ENCODE measurements at places on chromosomes 13 and 19.

- DNase-seq, result no peak
Measured at GRCh38 chr19:56750658-56751057, 79.1 kb upstream of the ZNF835 start.

DNA sequence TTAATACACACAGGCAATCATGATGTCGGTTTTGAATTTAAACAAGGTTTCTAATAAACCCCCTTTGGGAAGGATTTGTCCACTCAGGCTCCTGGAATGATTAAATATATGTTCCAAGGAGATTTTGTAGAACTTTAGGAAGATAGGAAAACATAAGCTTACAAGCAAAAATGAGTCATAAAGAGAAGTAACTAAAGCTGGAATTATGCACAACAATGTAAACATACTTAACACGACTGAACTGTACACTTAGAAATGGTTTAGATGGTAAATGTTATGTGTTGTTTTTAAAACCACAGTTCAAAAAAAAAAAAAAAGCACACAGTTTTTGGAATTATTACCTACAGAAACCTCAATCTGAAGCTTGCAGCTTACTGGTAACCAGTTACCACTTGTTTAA lies 304.4 kb downstream of the NALCN start:
- DNase-seq, result no peak

DNA sequence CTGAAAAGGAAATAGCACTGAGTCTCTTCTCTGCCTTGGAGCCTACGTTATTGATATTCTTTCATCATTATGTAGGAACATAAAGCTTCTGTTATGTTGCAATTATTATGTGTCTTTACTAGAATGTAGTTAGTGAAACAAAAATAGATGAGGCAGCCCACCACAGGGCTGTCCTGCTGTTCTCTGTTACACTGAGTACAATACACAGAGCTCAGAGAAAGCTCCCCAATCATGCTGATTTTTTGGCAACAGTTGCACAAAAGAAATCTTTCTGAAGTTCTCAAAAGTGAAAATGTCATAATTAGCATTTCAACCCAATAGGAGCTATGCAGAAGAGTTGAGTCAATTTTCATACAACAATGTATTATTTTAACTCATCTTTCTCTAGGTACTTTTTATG lies 119.5 kb downstream of the EFNB2 start:
- DNase-seq, result no peak

- peak; percentile 44 for DNase-seq
Measured at GRCh38 chr19:3547301-3547731, 8.3 kb downstream of the TEKTIP1 start.

All from activated CD8-positive, alpha-beta memory T cell treated with anti-CD3 and anti-CD28 coated beads, Interleukin-2, amount 50 U/mL, for 4 hours (primary cell).